CD4-positive, alpha-beta T cell treated with Interleukin-4 for 4 hours (primary cell): ENCODE measurements at places on chromosomes 4 and X.

- peak; percentile 2 for DNase-seq
Observed at GRCh38 chr4:67871867-67872266, 11.9 kb downstream of the TMPRSS11D start.

DNA sequence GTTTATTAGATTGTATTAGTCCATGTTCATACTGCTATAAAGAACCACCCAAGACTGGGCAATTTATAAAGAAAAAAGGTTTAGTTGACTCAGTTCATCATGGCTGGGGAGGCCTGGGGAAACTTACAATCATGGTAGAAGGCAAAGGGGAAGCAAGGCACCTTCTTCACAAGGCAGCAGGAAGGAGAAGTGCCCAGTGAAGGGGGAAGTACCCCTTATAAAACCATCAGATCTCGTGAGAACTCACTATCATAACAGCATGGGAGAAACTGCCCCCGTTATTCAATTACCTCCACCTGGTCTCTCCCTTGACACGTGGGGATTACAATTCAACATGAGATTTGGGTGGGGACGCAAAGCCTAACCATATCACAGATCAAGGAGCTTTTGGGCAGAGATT is 8.1 kb upstream of the HSD17B13 start:
- DNase-seq, result no peak

- no peak for DNase-seq
Observed at GRCh38 chr4:150591904-150592303, 10.0 kb downstream of the MAB21L2 start.

GRCh38 chr4:85218756-85219155 is 252.3 kb upstream of the WDFY3 start:
- no peak for DNase-seq

GRCh38 chr4:168832763-168833575 is 177.1 kb downstream of the CBR4 start:
- no peak for DNase-seq

DNA sequence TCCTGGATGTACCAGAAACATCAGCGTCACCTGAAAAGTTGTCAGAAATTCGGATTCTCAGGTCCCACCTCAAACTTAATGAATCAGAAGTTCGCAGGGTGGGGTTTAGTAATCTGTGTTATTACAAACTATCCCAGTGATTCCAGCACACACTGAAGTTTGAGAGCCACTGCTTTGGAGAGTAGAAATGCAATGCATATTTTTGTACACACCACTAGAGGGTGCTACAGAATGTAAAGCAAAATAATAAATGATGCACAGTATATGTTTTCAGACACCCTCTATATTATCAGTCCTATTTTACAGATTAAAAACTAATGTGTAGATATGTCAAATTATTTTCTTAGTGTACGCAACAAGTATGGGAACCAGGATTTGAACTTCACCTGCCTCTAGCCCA is 2.4 kb upstream of the MORF4L2 start:
- DNase-seq, result peak; percentile 35

- no peak for DNase-seq
Observed at GRCh38 chrX:139823806-139824205, 109.0 kb downstream of the ATP11C start.

GRCh38 chr4:154560824-154561231 is 2.0 kb upstream of the FGB start:
- no peak for DNase-seq

- no peak for DNase-seq
Observed at GRCh38 chr4:177938226-177938625, 496.0 kb upstream of the AGA start.

DNA sequence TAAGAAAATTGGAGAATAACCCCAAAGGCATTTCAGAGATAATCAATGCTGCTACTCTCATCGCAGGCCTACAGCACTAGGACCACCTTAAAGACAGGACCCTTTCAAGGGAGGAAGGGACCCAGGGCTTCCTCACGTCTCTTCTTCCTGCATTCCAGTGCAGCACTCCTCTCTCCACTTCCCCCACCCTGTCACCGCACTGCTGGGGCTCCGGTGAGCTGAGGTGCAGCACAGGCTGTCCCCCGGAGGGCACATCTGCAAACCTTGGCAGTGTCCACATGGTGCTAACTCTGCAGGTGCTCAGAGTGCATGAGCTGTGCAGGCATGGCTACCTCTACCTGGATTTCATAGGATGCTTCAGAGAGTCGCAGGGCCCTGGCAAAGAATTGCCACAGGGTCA is 305.6 kb downstream of the DCHS2 start:
- no peak for DNase-seq

DNA sequence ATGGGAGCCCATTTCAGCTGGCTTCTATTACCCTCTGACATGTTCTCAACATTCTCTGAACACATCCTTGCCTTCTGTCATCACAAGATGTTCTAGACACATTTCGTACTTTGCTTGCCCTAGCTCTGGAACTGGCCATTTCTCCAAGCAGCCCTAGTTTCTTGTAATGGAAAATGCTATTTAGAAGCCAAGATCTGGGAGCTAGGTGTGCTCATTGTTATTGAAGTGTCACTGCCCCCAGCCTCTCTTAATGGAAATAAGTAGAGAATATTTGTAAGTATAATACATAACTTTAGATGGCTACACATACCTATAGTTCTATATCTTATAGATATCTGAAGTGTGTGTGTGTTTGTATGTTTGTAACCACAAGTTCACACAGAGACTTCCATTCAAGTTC is 6.9 kb downstream of the MRFAP1L1 start:
- DNase-seq, result no peak

- DNase-seq, result no peak
Observed at GRCh38 chr4:30002341-30002740, 717.8 kb upstream of the PCDH7 start.

DNA sequence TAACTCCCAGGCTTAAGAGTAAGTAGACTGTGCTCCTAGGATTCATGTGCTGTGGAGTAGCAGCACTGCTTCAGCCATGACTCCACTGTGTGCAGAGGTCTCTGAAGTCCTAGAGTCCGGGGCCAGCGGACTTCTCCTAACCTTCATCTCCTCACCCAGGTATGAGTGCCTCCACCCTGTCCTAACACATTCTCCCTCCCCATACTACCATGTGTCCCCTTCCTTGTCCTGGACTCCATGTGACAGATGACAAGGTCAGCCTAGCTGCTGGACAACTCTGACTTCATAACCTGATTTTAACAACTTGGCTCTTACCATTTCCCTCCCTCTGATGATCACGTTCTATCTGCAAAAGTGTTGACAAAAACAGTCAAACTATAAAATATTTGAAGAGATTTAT is 16.7 kb downstream of the ASB11 start:
- no peak for DNase-seq

DNA sequence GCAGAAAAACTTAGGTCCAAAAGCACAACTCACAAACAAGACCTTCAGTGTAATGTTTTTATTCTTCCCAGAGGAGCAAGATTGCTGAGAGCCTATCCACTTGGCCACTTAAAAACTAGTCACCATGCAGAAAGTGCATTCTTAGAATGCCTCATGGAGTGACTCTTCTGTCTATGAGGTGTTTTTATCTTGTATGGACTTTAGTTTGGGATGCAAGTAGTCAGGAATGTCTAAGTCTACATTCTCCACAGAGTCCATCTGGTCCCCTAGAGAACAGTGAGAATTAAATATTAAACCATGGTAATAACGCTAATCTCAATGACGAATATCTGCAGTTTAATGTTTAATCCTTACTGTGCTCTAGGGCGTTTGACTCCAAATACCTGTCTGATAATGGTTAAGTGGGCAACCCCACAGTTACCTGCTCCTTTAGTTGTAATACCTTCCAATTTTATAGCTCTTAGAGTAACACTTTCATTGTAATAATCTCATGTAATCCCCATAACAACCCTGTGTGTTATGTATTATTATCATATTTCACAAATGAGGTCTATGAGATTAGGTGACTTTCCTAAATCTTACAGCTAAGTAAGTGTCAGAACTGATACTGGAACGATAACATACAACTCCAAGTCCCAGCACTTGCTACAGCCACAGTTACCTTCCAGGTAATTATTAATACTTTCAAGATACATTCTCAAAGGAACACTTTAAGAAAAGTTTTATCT is 235.6 kb upstream of the JADE1 start:
- DNase-seq, result no peak

GRCh38 chr4:111074523-111075114 is 451.7 kb upstream of the PITX2 start:
- DNase-seq, result no peak

- DNase-seq, result no peak
Observed at GRCh38 chrX:51047950-51048349, 137.4 kb downstream of the BMP15 start.

- no peak for DNase-seq
Observed at GRCh38 chr4:109728385-109728784, 1.5 kb downstream of the PLA2G12A start.

DNA sequence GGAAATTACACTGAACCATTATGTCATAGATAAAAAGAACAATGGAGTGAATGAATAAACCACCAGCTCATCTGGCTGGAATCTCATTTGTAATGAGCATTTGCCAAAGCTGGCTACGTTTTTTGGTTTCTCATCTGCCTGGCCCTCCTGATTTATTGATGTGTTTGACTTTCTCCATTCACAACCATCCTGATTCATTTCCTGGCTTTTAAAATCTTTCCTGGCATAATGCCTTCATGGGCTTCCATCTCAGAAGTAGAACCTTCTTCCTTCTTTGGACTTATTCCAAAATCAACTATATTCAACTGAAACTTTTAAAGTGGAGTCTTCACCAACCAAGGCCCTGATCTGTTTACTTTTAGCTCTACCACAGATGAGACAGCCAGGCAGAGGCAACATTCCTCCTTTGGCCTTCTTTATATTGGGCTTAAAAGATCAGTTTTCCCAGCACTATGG is 36.0 kb upstream of the ARSJ start:
- DNase-seq, result no peak

GRCh38 chr4:76061982-76062381 is 12.5 kb upstream of the ART3 start:
- no peak for DNase-seq

DNA sequence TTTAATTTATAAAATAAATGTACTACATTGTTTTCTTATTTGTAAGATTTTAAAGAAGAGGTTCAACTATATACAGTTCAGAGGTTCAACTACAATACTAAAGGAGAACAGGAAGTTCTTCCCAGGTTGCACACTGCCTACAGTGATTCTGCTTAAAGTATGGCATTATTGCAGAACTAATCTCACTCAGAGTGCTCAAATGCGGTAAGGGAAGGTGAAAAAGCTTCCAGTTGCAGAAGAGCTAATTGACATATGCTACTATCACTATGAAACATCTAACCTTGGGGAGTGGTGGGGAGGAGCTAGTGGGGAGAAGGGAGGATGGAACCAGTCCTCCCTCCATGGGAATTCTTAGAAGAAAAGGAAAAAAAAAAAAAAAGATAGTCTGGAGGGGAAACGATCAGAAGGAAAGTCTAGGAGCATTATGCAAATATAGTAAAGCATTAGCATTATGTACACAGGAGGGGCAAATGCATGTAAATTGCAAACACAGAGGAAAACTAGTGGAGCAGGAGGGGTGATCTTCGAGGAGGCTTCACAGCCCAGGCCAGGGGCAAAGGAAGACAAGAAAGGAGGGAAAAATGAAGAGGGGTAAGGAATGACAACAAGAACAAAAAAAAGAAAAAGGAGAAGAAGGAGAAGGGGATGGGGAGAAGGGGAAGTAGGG is 32.0 kb upstream of the MMAA start:
- no peak for DNase-seq

GRCh38 chr4:121114756-121115155 is 42.4 kb upstream of the NDNF start:
- no peak for DNase-seq
